ENCODE measurements at places on chromosomes 5 and 9.

- peaks cover 19% of the 10 kb centered on the region for H3K27me3 ChIP-seq
- H3K27ac ChIP-seq: no peak overlapping the region
- H3K4me3 ChIP-seq: no peak overlapping the region
- H3K36me3 ChIP-seq: peaks cover 2% of the 10 kb centered on the region
- no peak for DNase-seq
Measured at GRCh38 chr5:133240425-133241091, 188.7 kb downstream of the HSPA4 start.

DNA sequence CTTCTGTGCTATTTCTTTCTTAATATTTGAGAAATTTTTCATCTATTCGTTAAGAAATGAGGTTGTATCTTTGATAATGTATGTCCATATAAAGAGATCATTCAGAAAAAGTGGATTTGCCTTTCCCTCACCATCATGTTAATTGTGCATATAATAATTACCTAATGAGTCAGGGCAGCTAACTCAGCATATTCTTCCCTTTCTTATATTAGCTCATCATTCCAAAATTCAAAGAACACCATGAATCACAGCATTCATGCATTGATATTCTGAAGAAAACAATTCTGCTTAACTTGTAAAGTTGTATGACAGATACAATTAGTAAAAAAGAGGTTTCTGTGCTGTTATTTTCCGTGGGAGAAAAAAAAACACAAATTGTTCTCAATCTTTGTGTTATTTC, 630.6 kb downstream of the TLE1 start:
- H3K27ac ChIP-seq: no peak overlapping the region
- H3K4me1 ChIP-seq: no peaks in the 10 kb centered on the region
- H3K36me3 ChIP-seq: no peaks in the 10 kb centered on the region
- no peak for DNase-seq
- H3K27me3 ChIP-seq: no peaks in the 10 kb centered on the region

DNA sequence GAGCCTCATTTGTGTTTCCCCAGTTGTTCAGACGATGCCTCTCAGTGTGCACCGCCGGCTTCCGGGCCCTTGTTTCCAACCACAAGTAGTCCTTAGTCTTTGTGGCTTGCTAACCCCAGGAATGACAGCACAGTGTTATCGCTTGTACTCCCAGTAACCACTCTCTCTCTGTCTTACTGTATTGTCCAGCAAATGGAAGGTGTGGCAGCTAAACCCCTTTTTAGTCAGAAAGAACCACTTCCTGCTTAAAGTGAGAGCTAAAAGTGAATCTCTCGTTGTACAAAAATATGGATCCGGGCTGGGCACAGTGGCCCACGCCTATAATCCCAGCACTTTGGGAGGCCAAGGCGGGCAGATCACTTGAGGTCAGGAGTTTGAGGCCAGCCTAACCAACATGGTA, 61.3 kb downstream of the ENC1 start:
- H3K4me1 ChIP-seq: peaks cover 25% of the 10 kb centered on the region
- no peaks in the 10 kb centered on the region for H3K27me3 ChIP-seq
- H3K36me3 ChIP-seq: peaks cover 4% of the 10 kb centered on the region
- peak overlapping the region; percentile 66 for H3K4me3 ChIP-seq
- H3K27ac ChIP-seq: peak overlapping the region; percentile 92

- H3K4me1 ChIP-seq: no peaks in the 10 kb centered on the region
- H3K36me3 ChIP-seq: no peaks in the 10 kb centered on the region
- no peaks in the 10 kb centered on the region for H3K27me3 ChIP-seq
- no peak overlapping the region for H3K27ac ChIP-seq
- no peak for DNase-seq
Measured at GRCh38 chr9:17528859-17529258, 50.0 kb upstream of the SH3GL2 start.

- H3K4me1 ChIP-seq: no peaks in the 10 kb centered on the region
- DNase-seq: no peak
Measured at GRCh38 chr5:51242456-51242855, 140.8 kb upstream of the ISL1 start.

Data from effector memory CD8-positive, alpha-beta T cell (primary cell).